Astrocyte (in vitro differentiated cells and primary cell): ENCODE measurements at places on chromosomes 12 and 14.

DNA sequence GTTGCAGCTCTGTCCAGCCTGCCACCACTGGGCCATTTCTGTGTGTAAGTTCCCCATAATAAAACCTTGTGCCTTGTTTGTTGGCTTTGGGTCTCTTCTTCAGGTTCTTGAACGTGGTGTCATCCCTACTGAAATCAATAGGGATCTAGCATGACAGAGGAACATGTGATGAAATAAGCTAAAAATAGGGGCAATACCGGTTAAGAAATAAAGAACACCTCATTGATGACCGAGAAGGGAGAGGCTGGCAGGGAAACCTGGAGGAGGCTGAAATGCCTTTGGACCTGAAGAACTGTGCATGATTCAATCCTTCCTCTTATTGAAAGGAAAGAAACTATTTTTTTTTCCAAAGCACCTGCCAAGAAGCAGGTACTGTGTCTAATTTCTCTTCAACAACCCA is 172.3 kb downstream of the PPM1H start:
- DNase-seq, result no peak

DNA sequence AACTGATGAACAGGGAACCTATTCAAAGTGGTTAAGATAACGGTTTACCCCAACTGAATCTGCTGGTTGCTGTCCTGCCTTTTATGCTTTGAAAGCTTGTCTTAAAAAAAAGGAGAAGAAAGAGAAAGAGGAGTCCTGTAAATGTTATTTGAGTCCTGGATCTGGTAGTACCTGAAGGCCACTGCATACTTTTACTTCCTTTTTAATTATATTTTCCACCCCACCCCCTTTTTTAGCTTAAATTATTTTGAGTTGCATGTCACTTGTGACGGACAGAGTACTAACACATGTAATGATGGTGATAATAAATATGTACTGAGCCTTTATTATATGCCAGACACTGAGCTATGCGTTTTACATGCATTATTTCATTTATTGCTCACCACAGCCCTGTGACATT is 2.5 kb upstream of the AMIGO2 start:
- DNase-seq, result no peak

DNA sequence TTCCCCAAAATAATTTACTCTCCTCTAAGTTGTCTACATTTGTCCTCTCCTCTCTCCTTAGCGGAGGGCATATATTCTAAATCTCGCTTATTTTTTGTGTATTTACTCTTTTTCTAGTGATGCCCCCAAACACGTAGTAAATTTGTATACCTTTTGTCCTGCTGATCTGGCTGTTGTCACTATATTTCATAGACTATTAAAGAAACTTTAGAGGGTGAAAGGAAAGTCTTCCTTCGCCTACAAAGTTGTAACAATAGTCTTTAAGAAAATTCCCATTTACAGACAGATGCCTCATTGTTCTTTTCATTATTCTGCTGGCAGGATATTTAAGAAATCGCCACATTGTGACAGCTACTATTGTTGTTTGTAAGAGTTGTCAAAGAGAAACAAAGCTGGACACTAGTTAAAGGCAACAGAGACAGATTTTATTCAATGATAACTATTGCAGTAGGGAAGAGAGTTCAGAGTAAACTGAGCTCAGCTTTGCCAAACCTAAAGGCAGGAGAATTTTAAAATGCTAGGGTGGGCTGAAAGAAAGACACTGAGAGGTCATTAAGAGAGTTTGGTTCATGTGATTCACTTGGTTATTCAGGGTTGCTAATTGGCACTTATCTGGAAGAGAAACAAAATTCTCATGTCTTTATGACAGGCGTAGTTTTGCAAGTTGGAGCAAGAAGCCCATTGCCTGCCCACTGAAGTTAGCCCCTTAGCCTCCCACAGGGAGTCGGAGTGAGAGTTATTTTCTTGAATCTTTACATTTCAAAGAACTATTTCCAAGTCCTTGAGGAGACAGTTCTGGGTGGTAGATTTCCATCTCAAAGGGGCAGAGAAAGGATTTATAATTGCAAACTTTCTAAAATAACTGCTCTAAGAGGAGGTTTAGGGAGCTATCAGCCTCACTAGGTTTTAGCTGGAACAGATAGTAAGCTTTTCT is 1272.5 kb upstream of the SEL1L start:
- no peak for DNase-seq

- DNase-seq, result no peak
Observed at GRCh38 chr12:92452763-92453162, 250.0 kb upstream of the PLEKHG7 start.

GRCh38 chr14:35470755-35471154 is 63.2 kb upstream of the INSM2 start:
- peak; percentile 9 for DNase-seq

- DNase-seq, result no peak
Observed at GRCh38 chr14:93030761-93031160, 85.0 kb downstream of the ITPK1 start.

DNA sequence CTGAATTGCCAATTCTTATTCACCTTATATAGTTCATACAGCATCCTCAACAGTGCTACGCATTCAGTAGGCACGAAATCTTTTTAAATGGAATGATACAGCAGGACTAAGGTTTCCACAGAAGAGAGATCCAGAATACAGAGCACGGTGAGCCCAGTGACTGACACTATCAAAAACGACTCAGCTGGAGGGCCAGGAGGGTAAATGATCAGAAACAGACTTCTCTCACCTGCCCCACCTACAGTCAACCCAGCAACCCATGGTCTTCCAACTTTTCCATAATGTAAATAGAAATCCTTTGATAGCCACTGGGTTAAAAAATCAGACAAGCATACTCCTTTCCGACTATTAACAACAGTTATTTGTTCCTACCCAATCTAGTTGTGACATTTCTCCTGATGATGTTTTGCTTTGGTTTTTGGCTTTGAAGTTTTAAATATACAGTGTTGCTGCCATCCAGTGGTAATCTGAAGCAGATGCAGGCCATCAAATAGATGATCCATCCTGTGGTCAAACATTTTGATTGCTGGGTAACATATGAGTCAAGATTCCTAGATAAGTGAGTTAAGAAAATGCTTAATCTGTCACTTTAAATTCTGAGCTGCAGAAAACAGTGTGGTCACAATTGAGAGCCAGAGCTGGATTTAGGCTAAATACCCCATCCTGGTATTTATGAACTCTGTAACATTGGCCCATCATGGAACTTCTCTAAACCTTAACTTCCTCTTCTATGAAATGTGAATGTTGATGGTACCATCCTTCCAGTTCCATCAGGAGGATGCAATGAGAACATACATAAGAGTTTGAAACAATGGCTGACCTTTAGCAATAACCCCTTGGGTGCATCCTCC is 42.0 kb downstream of the GPHB5 start:
- peak; percentile 57 for DNase-seq

DNA sequence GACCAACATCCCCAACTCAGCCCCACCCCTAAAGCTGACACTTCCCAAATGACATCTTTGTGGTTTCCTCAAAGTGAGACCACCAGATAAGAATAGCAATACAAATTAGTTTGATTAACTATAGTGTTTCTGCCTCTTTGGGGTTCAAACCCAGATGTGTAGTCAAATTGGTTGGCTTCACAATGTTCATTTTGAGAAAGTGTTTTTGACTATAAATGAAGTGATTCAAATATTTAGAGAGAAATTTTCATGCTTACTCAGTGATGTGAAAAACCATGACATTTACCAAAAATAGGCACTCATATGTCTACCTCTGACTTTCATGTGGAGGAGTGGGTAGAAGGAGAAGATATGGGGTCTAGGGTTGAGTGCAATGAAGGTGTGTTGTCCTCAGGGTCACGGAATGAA is 218.4 kb downstream of the BCAT1 start:
- no peak for DNase-seq

DNA sequence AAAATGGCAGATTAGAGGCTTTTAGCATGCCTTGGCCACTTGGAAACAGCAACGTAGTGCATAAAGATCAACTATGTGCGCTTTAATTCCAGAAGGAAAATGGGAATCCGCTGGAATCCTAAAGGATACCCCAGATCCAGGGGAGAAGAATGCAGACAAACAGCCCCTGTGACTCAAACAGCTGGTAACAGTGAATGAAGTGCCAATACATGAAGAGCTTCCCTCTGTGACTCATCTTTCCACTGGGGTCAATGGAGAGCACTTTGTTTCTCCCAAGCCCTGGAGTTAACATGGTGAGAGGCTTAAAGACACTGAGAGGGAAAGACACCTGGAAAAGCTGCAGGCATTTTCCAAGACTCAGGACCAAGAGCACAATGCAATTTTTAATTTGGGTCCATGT is 263.1 kb downstream of the CEP128 start:
- DNase-seq, result peak; percentile 30

DNA sequence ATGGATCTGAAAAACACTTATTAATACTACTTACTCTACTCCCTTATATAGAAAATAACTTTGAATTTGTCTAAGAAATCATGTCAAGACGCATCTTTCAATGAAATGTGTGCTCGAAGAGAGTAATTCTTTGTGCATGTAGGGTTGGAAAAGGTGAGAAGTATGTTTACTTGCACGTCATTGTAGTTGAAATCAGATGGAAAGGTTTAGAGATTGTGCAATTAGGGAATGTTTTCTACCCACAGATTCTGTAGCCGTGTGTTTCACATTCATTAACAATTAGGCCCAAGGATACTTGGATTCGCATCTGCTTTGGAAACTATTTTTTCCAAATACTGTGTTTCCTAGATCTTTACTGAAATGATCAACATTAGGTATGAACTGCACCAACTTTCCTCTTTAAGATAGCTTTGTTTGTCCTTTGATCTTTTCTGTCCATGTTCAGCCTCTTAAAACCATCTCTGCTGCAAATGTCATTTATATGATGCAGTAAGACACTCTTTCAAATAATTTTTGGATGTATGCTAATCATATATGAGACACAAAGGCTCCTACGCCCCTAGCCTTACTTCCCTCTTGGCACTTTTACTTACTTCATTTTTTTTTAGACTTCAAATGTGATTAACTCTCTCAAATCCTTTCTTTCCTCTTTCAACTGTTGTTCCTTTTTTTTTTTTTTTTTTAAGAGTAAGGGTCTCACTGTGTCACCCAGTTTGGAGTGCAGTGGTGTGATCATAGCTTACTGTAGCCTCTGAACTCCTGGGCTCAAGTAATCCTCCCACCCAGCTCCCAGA is 58.0 kb upstream of the PSMA6 start:
- DNase-seq, result peak; percentile 29

DNA sequence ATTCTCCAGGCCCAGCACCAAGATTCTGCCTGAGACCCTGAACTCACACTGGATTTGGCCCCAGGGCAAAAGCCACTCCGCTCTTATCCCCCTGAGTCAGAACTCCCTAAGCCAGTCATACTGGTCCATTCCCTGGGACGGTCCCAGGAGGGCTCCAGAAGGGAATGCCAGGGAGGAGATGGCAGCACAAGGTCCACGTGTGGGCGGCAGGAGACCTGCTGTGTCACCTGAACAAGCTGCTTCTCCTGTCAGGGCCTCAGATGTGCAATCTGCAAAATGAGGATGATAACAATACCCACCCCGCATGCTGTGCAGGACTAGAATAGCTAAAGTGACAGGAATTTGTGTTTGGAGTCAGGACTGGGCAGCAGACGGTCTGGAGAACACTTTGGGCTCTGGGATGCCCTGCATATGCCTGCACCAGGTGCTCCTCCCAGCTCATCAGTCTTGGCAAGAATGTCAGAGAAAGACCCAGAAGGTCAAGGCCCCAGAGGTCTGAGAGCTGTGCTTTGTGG is 40.3 kb downstream of the CMKLR1 start:
- DNase-seq, result no peak

- DNase-seq, result no peak
Observed at GRCh38 chr12:90954921-90955320, at the start of gene CCER1. Gene CCER1, minus strand, starts transcription at chr12:90955176. Its CDS starts 434 bp downstream, at chr12:90954742.

GRCh38 chr12:6369916-6370575 is 5.3 kb downstream of the SCNN1A start:
- no peak for DNase-seq

- no peak for DNase-seq
Observed at GRCh38 chr12:120498870-120499515, 3.1 kb downstream of the DYNLL1 start.

DNA sequence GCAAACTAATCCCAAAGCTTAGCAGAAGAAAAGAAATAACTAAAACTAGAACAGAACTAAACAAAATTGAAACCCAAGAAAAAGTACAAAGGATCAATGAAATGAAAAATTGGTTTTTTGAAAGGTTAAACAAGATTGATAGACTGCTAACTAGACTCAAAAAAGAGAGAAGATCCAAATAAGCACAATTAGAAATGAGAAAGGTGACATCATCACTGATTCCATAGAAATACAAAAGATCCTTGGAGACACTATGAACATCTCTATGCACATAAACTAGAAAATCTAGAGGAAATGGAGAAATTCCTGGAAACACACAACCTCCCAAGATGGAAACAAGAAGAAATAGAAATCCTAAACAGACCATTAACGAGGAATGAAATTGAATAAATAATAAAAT is 47.1 kb upstream of the SLC38A2 start:
- no peak for DNase-seq

- no peak for DNase-seq
Observed at GRCh38 chr14:67705211-67705610, 3.5 kb downstream of the RDH12 start.

GRCh38 chr12:49982246-49983087 is 9.7 kb downstream of the AQP6 start:
- DNase-seq, result no peak

DNA sequence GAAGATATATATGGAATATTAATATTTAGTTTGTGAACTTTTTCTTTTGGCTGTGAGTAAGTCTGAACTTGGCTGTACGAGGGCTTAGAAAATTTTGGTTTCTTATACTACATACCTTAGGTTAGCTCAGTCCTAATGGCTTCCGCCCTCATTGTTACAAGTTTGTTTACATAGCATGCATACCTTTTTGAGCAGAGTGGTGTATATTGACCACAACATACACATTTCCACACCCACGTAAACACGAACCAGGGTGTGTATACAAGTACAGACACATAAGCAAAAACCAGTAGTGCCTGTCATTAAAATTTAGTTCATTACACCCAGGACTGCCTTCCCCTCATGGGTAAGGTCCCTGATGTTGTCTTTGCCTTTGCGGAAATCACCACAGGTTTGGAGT is 230.2 kb upstream of the RGS6 start:
- peak; percentile 76 for DNase-seq

- peak; percentile 26 for DNase-seq
Observed at GRCh38 chr12:121132601-121133481, at the start of gene P2RX7. Gene P2RX7, plus strand, starts transcription at chr12:121132876. Its CDS starts 95 bp downstream, at chr12:121132971.

DNA sequence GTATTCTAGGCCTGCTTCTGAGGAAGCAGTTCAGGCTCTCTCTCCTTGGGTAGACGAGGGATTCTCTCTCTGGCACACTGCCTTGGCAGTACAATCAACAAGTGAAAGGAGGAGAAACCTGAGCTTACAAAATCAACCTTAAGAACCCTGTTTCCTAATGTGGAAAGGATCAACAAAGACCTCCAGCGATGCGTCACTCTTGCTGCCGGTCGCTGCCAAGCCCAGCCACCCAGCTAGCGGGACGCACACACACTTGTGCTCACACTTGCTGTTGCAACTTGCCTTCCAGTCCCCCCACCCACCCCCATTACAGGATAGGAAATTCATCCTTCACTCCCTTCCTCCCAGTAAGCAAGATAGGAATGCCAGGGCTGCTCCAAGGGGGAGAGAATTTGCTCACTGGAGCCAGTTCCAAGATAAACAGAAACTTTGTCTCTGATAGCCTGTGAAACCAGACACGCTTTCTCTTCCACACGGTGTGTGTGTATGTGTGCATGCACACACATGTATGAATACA is 144.3 kb downstream of the BCL11B start:
- DNase-seq, result peak; percentile 73
